ENCODE measurements at places on chromosomes 4 and X. TPM values are rescaled to one million over a fixed set of nuclear protein-coding genes. Genes with fewer than 3 reads are reported as not detected.
A peak's percentile ranks its signal among the peaks of the same experiment; 100 is the strongest.

- peak; percentile 22 for DNase-seq
- no peaks in the 10 kb centered on the region for H3K4me1 ChIP-seq
- H3K36me3 ChIP-seq, result peaks cover 58% of the 10 kb centered on the region
- no peak overlapping the region for H3K27ac ChIP-seq
- H3K27me3 ChIP-seq, result no peaks in the 10 kb centered on the region
Observed at GRCh38 chr4:158870626-158871334, 102.0 kb downstream of the FNIP2 start.

GRCh38 chr4:147864607-147865006, 132.7 kb downstream of the ARHGAP10 start:
- peaks cover 39% of the 10 kb centered on the region for H3K36me3 ChIP-seq
- peak overlapping the region; percentile 64 for H3K27ac ChIP-seq
- no peak overlapping the region for H3K4me3 ChIP-seq
- DNase-seq, result no peak

- H3K36me3 ChIP-seq, result no peaks in the 10 kb centered on the region
- no peak for DNase-seq
- no peak overlapping the region for H3K4me3 ChIP-seq
- H3K27me3 ChIP-seq, result no peaks in the 10 kb centered on the region
- H3K4me1 ChIP-seq, result no peaks in the 10 kb centered on the region
Observed at GRCh38 chr4:81625422-81626417, 154.0 kb upstream of the RASGEF1B start.

CLTRN gene
- 2.4 TPM for total RNA-seq

CMC4 gene
- total RNA-seq, result 1.3 TPM

BMP3 gene
- 6.7 TPM for total RNA-seq

DNA sequence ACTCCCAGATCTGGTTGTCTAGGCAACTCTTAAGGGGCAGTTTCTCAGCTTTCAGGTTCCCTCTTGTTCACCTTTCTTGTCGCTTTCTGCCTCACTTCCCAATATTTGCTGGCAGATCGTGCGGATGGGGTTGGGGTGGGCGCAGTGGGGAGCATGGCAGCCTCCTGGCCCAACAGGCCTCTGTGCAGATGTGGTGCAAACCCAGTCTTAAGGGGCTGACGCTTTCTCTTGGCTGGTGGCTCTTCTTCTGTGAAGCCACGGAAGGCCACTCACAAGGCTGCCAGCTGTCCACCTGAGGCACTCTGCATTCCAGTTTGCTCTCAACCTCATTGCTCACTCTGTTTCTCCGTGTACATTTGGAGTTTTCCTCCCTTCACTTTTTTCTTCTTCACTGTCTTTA, 61.7 kb downstream of the NBDY start:
- no peaks in the 10 kb centered on the region for H3K27me3 ChIP-seq
- H3K36me3 ChIP-seq, result no peaks in the 10 kb centered on the region
- H3K27ac ChIP-seq, result no peak overlapping the region
- H3K4me3 ChIP-seq, result no peak overlapping the region
- H3K4me1 ChIP-seq, result peaks cover 4% of the 10 kb centered on the region
- DNase-seq, result peak; percentile 3

DNA sequence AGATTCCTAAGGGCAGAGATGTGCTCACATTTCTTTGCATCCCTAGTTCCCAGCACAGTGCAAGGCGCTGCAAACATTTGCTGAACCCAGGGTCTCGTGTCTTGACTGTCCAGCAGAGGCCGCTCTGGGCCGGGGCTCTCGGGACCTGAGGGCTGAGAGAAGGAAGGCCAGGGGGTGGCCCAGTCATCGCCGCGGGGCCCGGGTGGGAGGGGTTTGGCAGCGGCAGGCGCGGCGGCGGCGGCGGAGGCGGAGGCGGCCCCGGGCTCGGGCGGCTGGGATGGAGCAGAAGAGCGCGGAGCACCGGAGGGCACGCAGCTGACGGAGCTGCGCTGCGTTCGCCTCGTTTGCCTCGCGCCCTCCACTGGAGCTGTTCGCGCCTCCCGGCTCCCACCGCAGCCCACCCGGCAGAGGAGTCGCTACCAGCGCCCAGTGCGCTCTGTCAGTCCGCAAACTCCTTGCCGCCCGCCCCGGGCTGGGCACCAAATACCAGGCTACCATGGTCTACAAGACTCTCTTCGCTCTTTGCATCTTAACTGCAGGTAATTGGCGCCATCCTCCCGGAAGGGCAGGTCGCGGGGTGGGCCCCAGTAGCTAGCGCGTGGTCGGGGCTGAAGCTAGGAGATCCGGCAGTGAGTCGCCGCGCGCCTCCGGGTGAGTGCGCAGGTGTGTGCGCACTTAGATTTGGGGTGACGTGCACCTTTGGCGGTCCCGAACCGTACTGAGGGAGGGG, at the start of gene PARM1:
PARM1 (plus strand) TSS at position 285 of the 730 bp plus-strand sequence; CDS start at position 497, 212 bp downstream.
- no peaks in the 10 kb centered on the region for H3K36me3 ChIP-seq
- DNase-seq, result peak; percentile 95
- peak within 1 kb of the TSS; percentile 65 for H3K27ac ChIP-seq

- peaks cover 12% of the 10 kb centered on the region for H3K4me1 ChIP-seq
- peak overlapping the region; percentile 98 for H3K27ac ChIP-seq
Observed at GRCh38 chr4:128060121-128060698, 902 bp upstream of the LARP1B start.

GRCh38 chrX:132778917-132779316, 179.5 kb downstream of the HS6ST2 start:
- no peak overlapping the region for H3K27ac ChIP-seq
- no peaks in the 10 kb centered on the region for H3K36me3 ChIP-seq
- H3K27me3 ChIP-seq, result peaks cover 9% of the 10 kb centered on the region

- no peak overlapping the region for H3K4me3 ChIP-seq
- no peaks in the 10 kb centered on the region for H3K4me1 ChIP-seq
- no peaks in the 10 kb centered on the region for H3K36me3 ChIP-seq
- no peak for DNase-seq
- no peak overlapping the region for H3K27ac ChIP-seq
Observed at GRCh38 chr4:73682508-73682907, 57.9 kb upstream of the CXCL8 start.

DNA sequence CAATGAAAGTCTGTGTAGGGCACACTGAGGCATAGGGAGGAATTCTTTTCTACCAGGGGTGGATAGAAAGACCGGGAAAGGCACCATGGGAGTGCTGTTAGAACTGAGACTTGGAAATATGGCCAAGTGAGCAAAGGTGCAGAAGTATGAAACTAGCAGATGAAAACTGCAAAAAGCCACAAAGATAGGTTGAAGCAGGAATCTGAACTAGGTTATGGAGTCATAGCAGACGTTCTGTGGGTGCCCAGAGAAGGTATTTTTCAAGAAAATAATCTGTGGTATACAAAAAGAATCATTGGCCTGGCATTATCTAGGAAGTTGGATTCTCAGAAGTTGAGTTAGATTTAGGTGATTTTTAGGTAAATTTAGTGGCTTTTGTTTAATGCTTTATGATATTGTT, 48.5 kb downstream of the SMAD1 start:
- no peak overlapping the region for H3K4me3 ChIP-seq
- H3K27me3 ChIP-seq, result no peaks in the 10 kb centered on the region
- no peak for DNase-seq
- H3K36me3 ChIP-seq, result no peaks in the 10 kb centered on the region
- H3K27ac ChIP-seq, result no peak overlapping the region

GLRA2 gene
- 2.6 TPM for total RNA-seq

TBL1X gene
- total RNA-seq, result 20.4 TPM

- peak overlapping the region; percentile 89 for H3K27ac ChIP-seq
- H3K36me3 ChIP-seq, result no peaks in the 10 kb centered on the region
- H3K27me3 ChIP-seq, result no peaks in the 10 kb centered on the region
- peaks cover 47% of the 10 kb centered on the region for H3K4me1 ChIP-seq
Observed at GRCh38 chr4:2962614-2963174, 512 bp downstream of the NOP14 start.

DNA sequence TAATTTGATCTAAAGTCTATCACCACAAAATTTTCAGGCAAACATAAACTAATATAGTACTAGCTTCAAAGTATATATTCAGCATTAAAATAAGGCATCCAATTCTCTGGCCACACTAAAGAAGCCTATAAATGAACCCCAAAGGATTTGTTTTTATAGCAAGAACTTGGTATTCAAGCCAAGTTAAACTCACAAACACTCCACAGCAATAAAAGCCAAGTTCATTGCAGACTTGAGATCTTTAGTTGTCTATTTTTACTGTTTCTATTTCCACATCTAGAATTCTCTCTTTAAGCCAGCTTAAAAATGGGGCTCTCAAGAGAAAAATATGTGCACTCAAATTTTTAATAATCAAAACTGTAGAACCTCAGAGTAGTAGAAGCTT, 51.1 kb downstream of the WDFY3 start:
- H3K27ac ChIP-seq, result no peak overlapping the region
- no peak overlapping the region for H3K4me3 ChIP-seq
- no peaks in the 10 kb centered on the region for H3K27me3 ChIP-seq

GRCh38 chrX:122188751-122189150, 995.3 kb upstream of the GRIA3 start:
- H3K27me3 ChIP-seq, result no peaks in the 10 kb centered on the region
- no peaks in the 10 kb centered on the region for H3K36me3 ChIP-seq
- DNase-seq, result no peak
- no peak overlapping the region for H3K27ac ChIP-seq

DNA sequence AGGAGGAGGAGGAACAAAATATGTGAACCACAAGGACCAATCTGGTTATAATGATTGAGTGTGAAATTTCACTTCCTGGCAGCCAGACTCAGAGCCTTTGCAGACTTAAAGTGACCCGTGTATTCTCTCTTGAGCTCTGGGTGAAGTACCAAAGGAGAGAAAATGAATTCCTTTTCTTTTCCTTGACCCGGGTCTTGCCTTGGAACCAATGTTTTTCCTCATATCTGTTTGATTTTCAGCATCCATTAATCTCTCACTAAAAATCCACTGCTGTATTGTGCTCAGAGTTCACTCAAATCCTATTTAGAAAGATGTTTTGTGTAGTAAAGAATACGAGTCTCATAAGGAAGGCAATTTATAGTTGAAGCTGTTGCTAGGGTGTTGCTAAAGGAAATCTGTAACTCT, 78.3 kb upstream of the C1QTNF7 start:
- H3K4me3 ChIP-seq, result no peak overlapping the region
- H3K36me3 ChIP-seq, result no peaks in the 10 kb centered on the region
- DNase-seq, result peak; percentile 44
- H3K27ac ChIP-seq, result peak overlapping the region; percentile 12

EDA2R gene
- total RNA-seq, result 0.18 TPM

- no peaks in the 10 kb centered on the region for H3K27me3 ChIP-seq
- no peak overlapping the region for H3K27ac ChIP-seq
- no peaks in the 10 kb centered on the region for H3K4me1 ChIP-seq
- no peak overlapping the region for H3K4me3 ChIP-seq
- H3K36me3 ChIP-seq, result no peaks in the 10 kb centered on the region
Observed at GRCh38 chr4:126664839-126665238, 967.9 kb upstream of the INTU start.

DNA sequence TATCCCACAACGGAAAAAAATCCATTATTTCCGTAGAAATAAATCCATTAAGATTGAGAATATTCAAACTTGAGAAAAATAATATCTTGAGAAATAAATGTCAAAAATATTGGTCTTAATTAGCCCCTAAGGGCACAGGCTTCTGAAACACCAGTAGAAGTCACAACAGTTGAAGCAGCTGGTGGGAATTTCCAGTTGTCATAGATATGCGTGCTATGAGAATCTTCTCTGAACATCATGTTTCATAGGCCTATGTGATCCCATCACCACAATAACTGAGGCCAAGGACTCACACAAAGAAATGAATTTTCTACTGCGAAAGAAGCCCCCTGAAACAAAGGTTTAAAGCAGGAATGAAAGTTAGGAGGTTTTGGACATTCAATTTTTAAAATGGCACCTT, 292.0 kb downstream of the DTHD1 start:
- DNase-seq, result no peak
- no peak overlapping the region for H3K4me3 ChIP-seq
- H3K27me3 ChIP-seq, result no peaks in the 10 kb centered on the region

SOX3 gene
- not detected for total RNA-seq

Data from stomach (tissue), 19 donors.